IPS-NIHi11 (cell line): ENCODE measurements at places on chromosomes 5 and 9.

DNA sequence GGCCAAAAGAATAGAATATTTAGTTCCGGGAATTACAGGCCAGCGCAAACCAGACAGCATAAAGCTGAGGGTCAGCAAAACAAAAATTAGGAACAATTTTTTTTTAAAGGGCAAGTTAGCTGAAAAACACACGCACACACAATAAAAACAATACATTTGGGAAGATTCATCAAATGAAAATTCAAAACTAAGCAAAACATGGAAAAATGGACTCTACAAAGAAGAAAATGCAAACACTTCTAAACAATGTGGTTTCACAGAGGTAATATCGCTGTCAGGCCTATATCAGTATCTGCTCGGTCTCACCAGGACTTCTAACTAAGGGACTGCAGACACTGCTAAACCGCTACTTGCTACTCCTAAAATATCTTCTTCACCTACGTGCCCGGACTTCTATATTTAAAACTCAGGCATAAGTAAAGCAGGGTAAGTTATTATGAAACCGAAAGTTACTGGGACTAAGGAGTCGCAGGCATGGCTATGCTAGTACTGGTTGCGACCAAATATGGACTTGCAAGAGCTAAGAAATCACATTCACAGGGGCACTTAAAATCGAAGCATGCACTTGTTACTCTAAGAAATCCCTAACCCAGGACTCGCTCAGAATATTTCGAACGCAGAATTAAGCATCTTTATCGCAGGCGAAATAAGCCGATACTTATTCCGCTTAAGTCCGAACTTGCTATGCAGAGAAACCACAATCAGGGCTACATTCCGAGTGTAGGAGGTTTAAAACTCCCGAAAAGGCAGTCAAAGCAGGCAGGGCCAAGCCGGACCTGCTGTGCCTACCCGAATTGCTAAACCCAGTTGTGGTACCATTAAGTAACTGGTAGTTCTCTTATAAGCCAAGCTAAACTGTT lies 2.3 kb downstream of the ANXA2R start:
- DNase-seq = no peak

DNA sequence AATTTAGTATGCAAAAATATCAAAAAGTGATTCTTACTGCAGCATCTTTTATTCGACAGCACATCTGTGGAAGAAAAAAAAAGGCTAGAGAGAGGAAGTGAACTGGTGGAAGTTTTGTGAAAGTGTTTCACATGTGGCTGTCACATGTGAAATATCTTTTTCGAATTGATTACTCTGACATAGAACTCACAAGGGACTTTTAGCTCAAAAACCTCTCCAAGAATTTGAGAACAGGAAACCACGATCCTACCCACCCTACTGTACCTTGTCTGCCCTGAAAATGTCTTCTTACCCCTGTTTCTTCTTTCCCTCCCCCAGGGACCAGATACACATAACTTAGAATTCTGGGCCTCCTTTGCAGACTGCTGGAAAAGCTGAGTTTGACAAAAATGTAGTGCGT lies 106.5 kb upstream of the PRRC1 start:
- DNase-seq = no peak

DNA sequence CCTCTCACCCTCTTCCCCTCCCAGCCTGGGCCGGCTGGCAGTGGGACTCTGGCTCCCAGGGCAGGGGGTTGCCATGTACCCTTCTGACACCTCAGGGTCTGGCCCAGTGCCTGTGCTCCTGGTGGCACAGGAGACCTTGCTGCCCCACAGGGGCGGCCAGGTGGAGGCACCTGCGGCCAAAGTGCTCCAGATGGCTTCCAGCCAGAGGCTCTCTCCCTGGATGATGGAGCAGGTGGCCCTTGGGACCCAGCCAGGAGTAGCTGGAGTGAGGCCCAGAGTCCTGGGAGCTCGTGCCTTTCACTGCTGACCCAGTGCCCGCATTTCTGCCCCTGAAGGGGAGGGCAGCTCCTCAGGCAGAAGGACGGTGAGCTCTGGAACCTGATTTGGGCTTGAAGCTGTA lies 87.3 kb downstream of the NTNG2 start:
- DNase-seq = no peak

DNA sequence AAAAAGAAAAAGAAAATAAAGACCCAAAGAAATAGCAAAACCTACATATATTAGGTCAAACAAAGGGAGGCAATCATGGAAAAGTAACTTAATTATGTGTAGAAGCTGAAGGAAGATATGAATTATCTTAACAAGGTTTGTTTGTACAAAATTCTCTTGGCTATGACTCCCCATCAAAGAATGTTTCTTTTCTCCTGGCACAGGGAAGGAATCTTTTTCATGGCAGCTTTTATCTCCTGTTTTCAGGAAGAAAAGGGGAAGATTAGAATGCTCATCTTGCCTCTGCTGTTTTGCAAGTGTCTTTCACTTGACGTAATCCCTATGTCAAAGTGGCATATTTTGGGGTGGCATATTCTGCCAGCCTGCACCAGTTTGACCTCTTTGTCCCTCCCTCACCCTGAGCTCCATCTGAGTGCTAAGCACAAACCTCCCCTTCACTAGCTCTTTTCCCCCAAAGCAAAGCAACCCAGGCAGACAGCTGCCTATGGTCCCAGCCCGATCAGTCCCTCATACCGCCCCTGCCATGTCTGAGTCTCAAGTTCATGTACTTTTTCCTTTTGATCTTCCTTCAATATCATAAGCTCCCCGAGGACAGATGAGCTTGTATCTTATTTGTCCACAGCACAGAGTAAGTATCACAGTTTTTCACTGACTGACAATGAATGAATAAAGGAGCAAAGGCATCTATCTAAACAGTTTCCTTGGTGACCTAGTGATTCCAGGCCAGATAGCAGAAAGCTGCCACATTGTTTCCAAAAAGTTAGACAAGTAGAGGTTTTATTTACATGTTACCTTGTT lies 242.8 kb upstream of the ANKRD55 start:
- no peak for DNase-seq

DNA sequence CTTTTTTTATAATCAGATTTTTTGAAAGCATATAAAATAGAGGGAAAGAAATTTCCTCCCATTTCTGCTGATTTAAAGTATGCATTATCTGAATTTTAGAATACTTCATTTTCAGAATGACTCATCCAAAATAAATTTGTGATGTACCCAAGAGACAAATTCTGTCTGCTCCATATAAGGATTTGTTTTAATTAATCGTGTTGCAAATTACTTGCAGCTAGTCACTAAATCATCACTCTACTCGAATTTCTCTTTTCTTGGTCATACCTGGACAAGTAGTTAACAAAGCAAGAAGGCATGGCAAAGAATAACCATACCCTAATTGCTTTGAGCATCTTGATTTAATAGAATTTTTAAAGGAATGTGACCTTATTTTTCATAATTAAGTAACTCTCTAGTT lies 284.1 kb upstream of the GRAMD2B start:
- no peak for DNase-seq

GRCh38 chr9:110291921-110292557 lies 35.7 kb upstream of the TXN start:
- peak; percentile 16 for DNase-seq

DNA sequence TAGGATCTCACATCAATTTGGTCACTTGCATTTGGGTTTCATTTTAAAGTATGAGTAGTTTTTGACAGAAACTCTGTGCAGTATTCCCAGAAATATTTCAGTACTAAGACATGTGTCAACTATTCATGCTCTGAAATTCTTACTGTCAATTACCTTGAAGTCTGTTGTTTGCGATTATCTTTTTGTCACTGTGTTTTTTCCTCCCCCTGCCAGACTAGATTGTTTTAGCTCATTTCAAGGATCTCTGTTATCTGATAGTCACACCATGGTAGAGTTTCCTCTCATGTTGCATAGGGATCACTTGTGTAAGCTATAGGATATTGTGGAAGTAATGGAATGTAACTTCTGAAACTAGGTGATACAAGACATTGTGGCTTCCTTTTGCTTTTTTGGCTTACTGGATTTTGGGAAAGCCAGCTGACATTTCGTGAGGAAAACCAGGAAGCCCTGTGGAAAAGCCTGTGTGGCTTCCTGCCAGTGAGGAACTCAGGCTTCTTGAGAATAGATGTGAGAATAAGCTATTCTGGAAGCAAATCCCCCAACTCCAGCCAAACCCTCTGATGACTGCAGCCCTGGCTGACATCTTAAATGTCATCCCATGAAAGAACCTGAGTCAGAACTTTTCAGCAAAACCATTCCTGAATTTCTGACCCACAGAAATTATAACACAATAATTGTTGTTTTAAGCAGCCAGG lies 122.2 kb downstream of the FGF10 start:
- no peak for DNase-seq

GRCh38 chr5:169020102-169020501 lies 280.8 kb downstream of the SLIT3 start:
- peak; percentile 44 for DNase-seq

GRCh38 chr9:135215571-135216161 lies 128.2 kb downstream of the OLFM1 start:
- DNase-seq = no peak

DNA sequence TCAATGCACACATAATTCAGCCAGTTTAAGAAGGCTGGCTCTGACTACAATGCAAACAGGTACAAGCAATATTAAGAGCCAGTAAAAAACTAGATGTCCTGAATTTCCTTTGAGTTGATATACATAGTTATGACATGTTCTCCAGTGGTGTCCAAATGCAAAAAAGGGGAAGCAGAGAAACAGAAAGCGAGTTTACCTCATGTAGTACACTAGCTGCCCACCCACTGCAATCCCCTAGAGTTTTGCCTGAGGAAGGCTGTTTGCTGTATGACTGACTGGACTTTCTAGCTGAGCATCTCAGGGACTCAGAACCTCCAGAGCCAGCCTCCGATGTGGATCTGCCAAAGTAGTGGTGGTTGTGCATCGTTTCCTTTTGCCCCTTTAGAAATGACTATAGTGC lies 44.8 kb upstream of the SLC1A3 start:
- no peak for DNase-seq

DNA sequence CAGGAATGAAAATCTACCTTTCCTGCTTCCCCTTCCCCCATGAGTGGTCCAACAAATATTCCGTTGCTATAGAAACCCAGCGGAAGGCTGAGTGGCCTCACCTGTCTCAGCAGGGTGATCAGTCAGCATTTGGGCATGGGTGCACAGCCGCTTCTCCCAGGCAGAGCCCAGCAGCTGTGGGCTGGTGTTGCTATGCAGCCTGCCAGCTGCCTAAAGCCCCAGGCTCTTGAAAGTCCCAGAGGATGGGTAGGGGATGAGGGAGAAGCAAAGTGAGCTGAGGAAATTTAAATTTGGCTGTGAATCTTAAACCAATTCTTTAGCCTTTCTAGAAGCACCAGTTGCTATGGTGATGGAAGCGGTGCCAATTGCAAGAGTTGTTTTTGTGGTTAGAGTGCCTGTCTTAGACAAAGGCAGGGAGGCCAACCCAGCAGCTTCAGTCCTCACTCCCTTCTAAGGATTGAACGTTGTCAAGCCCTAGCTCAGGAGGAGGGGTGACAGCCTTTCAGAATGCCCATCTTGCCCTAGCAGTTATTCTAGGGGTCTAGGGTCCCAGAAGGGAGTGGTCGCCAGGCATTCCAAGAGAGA lies 151.5 kb upstream of the PITX1 start:
- DNase-seq = no peak

DNA sequence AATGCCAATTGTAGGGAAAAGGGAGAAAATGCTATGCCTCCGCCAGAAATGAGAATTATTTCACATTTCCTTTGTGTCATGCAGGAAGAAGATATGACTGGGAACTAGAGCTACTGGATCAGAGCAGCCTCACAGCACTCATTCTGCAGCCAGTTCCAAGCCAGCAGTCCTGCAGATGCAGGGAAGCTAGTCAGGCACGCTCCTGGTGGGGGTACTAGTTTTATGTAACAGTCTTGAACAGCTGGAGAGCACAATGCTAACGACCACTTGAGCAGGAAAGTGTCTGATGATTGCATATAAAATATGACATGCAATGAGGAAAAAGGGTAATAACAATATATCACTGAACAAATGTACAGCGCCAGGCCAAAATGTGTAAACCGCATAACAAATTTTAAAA lies 21.7 kb downstream of the CDH10 start:
- DNase-seq = no peak

GRCh38 chr9:129281506-129282145 lies 103.6 kb upstream of the IER5L start:
- no peak for DNase-seq

DNA sequence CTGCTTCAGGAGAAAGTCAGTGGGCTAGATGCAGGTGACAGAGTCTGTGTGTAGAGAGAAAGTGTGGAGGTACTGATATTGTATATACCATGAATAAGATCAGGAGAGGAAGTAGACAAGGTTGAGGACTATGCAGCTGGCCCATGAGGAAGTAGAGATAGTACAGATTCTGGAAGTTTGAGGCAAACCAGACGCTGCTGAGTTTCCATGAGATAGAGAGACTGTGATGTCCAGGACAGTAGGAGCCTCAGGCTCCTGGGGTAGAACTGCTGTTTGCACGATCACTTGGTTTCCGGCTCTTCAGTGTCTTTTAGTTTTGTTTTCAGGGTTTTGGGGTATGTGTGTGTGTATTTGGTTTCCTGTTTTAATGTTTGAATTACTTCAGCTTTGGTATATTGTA lies 13.6 kb downstream of the OTULINL start:
- no peak for DNase-seq

- DNase-seq = no peak
Observed at GRCh38 chr5:95899006-95899405, 62.6 kb downstream of the ELL2 start.

- DNase-seq = no peak
Observed at GRCh38 chr5:90368454-90369246, 40.9 kb downstream of the CETN3 start.

DNA sequence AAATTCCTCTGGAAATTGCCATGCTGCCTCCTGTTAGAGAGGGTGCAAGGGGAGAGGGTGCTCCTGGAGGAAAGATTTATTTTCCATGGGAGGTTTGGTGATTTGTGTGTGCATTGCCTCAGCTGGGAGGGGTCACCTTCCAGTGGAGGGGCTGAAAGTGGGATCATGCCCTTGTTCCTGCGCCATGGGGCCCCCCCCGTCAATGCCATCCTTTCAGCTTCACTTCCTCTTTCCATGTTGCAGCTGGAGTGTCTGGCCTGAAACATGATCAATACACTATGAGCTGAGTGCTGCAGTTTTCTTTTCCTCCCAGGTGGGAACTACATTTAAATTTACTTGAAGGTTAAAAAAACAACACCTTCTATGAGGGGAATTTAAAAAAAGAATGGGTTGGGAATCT lies 176.8 kb downstream of the MELK start:
- DNase-seq = no peak
